Endodermal cell (in vitro differentiated cells): ENCODE measurements at places on chromosomes 1 and 21. TPM values are rescaled to one million over a fixed set of nuclear protein-coding genes. Genes with fewer than 3 reads are reported as not detected.

- no peak overlapping the region for H3K27ac ChIP-seq
- no peak overlapping the region for H3K4me3 ChIP-seq
- H3K27me3 ChIP-seq, result no peaks in the 10 kb centered on the region
Observed at GRCh38 chr1:54559771-54560231, 11.8 kb downstream of the ACOT11 start.

- DNase-seq, result no peak
- H3K27me3 ChIP-seq, result no peaks in the 10 kb centered on the region
- H3K4me1 ChIP-seq, result no peaks in the 10 kb centered on the region
- peaks cover 9% of the 10 kb centered on the region for H3K36me3 ChIP-seq
- no peak overlapping the region for H3K27ac ChIP-seq
Observed at GRCh38 chr1:45987204-45987603, 145.2 kb downstream of the PIK3R3 start.

DNA sequence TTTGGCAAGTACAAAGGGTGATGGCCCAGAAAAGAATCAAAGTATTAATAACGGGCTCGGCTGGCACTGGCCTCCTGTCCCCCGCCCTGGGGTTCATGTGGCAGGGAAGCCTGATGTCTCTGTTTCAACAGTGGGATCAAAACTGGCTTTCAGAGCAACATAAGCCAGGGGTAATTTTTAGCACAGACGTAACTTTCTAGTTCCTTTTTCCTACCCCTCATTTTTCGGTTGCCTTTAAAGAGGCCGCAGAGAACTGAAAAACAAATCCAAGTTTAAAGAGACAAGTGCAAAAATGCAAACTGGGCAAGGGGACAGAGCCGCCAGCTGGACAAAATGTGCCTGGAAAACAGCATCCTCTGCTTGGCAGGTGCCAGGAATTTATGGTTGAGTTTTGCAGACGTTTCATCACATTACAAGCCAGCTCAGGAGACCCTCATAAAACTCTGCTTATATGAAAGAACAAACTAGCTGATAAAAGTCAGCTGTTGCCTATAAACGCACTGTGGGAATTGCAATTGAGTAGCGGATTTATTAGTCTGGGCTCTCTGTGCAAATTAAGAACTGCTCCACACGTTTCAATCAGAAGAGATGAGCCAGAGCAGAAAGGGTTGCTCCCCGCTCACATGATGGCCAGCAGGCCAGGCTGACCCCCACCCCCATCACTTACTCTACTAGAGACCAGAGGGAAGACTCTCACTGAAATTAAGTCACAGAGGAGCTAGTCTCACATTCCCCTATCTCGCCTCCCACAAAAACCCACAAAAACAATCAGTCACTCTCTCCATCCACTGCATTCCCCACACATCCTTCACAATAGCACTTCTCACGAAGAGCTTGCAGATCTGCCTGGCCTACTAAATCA lies 15.8 kb upstream of the CDCA8 start:
- no peak for DNase-seq
- H3K4me3 ChIP-seq, result no peak overlapping the region
- H3K27me3 ChIP-seq, result peaks cover 73% of the 10 kb centered on the region
- H3K36me3 ChIP-seq, result peaks cover 8% of the 10 kb centered on the region
- no peak overlapping the region for H3K27ac ChIP-seq

- peaks cover 4% of the 10 kb centered on the region for H3K27me3 ChIP-seq
- peaks cover 7% of the 10 kb centered on the region for H3K4me1 ChIP-seq
- no peak overlapping the region for H3K27ac ChIP-seq
- H3K4me3 ChIP-seq, result no peak overlapping the region
- no peak for DNase-seq
- H3K36me3 ChIP-seq, result no peaks in the 10 kb centered on the region
Observed at GRCh38 chr1:44571712-44572571, 102.3 kb downstream of the TMEM53 start.

CR1 gene
- 0.07 TPM in 2 replicates for total RNA-seq

DNA sequence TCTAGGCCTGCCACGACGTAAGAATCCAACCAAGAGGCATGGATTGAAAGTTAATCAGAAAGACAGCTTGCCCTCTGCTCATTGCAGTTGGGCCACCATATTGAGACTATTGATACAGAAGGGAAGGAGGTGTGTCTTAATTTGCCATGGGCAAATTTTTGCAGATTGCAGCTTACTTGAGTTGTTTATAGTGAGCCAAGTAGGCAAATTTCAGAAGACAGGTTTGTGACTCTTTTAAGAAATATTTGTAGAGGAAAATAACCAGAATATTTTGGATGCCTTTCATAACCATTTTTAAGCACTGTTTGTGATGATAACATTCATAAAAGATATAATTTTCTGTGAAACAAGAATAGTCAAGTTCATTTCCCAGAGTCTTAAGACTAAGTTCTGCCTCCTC lies 74.1 kb downstream of the PRDM2 start:
- no peaks in the 10 kb centered on the region for H3K27me3 ChIP-seq
- DNase-seq, result no peak
- no peak overlapping the region for H3K27ac ChIP-seq
- H3K36me3 ChIP-seq, result peaks cover 46% of the 10 kb centered on the region

- no peaks in the 10 kb centered on the region for H3K36me3 ChIP-seq
- H3K27ac ChIP-seq, result no peak overlapping the region
- no peaks in the 10 kb centered on the region for H3K27me3 ChIP-seq
- H3K4me1 ChIP-seq, result no peaks in the 10 kb centered on the region
- H3K4me3 ChIP-seq, result no peak overlapping the region
Observed at GRCh38 chr1:168469690-168470089, 74.1 kb downstream of the XCL2 start.

PAQR7 gene
- total RNA-seq, result 13.7 and 15.0 TPM in 2 replicates

FBLIM1 gene
- total RNA-seq, result 58.4 and 62.9 TPM in 2 replicates

GRCh38 chr1:21818656-21819055 lies 6.6 kb downstream of the LDLRAD2 start:
- no peak overlapping the region for H3K27ac ChIP-seq
- no peaks in the 10 kb centered on the region for H3K27me3 ChIP-seq
- H3K4me3 ChIP-seq, result no peak overlapping the region
- no peaks in the 10 kb centered on the region for H3K4me1 ChIP-seq

ARMH1 gene
- total RNA-seq, result 3.9 and 4.0 TPM in 2 replicates
